NAMALWA (cell line): ENCODE measurements at places on chromosomes 11 and 22.
A peak's percentile ranks its signal among the peaks of the same experiment; 100 is the strongest.

- DNase-seq: no peak
These were observed 178.7 kb downstream of the KIRREL3 start for GRCh38 chr11:126821827-126822226.

GRCh38 chr11:124533626-124534025, 9.8 kb downstream of the OR8B12 start:
- DNase-seq: no peak

DNA sequence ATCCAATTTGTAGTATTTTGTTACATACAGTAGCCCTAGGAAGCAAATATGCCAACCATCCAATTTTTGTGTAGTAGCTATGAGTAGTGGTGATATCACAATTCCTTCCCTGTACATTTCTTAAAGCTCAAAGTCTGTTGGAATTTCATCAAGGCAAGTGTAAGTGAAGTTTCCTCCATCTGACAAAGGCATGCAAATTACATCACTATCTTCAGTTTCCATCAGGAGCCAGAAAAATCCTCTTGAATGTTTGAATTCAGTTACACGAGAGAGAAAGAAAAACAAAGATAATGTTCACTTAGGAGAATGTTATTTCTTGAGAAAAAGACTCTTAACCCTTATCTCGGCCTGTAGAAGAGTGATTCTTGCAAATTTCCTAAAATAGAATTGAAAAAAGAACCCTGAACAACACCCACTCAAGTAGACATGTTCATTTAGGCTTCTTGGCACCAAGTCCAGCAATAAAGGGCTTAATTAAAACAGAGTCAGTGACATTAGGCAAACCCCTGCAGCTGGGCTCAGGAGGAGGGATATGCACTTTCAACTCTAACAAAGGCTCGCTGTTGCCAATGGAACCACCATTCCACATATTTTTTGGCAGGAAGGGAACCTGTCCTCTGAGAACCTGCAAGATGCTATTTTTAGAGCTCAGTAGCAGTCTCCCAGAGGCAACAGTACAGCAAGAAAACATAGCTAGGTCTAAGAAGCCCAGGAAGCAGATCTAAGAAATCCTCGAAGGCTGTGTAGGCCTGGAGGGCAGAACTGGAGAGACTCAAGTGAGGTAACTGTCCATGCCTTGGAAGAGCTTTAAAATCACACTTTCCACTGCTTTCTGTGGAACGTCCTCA, 144.6 kb downstream of the CCDC81 start:
- DNase-seq: no peak

GRCh38 chr11:96272529-96273222, 70.3 kb downstream of the MAML2 start:
- peak; percentile 53 for DNase-seq

GRCh38 chr11:46916286-46917108, 1.9 kb downstream of the LRP4 start:
- no peak for DNase-seq

DNA sequence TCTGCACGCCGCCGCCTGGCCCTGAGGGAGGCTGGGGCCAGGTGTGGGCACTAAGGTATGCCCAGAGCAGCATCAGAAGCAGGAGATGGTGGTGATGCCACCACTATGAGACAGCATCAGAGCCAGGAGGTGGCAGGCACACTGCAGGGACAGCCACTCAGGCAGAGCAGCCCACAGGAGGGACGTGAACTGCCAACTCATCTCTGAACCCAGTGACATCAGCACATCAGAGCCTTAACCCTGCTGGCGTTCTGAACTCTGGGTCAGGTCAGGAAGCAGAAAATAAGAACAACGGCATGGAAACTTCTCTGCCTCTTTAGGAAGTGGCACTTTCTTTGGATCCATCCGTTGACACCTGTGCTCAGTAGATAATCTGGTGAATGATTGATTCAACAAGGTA, 14.7 kb upstream of the IFT27 start:
- no peak for DNase-seq

- peak; percentile 32 for DNase-seq
These were observed 6.5 kb downstream of the RTN3 start for GRCh38 chr11:63687845-63688244.

DNA sequence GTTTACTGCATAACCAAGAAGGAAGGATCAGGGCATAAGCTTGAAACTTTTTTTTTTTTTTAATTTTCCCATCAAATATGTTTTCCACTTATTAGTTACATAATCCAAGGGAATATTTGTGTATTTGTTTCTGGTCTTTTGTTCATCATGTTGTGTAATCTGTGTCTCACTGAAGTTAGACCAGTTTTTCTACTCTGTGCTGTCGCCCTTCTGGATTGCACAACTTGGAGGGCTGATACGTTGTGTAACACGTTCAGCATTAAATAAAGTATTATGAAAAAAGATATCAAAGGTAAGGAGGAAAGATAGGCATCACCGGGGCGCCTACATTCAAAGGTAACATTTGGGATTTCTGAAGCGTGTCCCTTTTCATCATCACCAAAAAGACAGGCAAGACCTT, 3.3 kb upstream of the E2F8 start:
- no peak for DNase-seq
